ENCODE measurements at places on chromosomes 7 and 10.

GRCh38 chr10:79195091-79195923 is 126.5 kb downstream of the ZMIZ1 start:
- peak; percentile 71 for DNase-seq

GRCh38 chr7:66039094-66039670 is 36.4 kb upstream of the ASL start:
- DNase-seq, result no peak

DNA sequence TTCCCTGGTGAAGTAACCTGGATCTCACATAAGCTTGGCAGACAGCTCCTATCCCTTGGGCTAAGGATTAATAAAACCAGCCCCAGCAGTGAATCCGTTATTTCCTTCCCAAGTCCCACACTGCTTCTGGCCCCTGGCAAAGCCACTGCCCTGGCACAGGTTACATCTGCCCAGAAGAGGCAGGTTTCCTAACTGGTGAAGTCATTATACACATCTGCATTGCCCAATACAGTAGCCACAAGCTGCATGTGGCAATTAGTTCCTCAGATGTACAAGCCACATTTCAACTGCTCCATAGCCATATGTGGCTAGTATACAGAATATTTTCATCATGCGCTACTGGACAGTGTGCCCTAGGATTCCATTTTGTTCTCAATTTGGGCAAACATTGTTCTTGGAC is 273.0 kb downstream of the GRM8 start:
- no peak for DNase-seq

DNA sequence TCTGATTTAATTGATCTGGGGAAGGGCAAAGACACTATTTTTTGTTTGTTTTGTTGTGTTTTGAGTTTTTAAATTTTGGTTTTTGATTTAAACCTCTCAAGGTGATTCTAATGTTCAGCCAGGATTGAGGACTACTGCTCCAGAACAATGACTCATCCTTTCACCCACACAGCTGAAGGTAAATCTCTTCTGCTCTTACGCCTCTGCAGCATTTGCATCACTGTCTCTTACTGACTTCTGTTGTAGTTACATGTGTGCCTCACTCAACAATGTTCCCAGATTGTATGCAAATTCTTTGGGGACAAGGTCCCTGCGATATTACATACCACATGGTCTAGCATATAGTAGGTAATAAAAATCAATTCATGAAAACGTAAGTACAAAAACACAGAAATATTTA is 467.5 kb upstream of the LRRN3 start:
- DNase-seq, result no peak

GRCh38 chr10:2037246-2037645 is 299.9 kb upstream of the ADARB2 start:
- no peak for DNase-seq

GRCh38 chr7:24601600-24601999 is 28.3 kb downstream of the PALS2 start:
- no peak for DNase-seq

DNA sequence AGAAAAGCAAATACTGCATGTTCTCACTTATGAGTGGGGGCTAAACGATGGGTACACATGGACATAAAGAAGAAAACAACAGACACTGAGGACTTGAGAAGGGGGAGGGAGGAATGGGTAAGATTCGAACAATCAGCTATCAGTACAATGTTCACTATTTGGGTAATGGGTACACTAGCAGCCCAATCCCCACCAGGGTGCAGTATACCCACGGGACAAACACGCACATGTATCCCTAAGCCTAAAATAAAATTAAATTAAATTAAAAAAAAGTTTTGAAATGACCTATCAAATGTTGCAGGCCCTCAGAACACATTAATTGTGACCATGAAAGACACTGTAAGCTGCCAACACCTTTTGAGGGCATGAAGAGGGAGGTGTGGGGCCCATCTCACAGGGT is 316.0 kb downstream of the WDR37 start:
- DNase-seq, result no peak

DNA sequence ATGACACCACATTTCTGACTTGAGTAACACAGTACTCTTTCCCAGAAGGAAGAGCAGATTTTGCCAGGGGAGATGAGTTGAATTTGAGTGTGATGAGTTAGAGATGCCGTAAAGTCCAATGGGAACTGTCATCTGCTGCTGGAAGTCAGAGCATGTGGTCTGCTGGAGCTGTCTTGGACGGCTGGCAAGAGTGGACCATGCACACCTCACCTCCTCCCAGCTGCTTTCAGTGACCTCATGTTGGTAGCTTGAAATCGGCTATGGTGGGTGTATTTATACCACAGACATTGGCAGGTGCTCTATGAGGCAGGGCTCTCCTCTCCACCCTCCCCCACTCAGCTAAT is 82.3 kb downstream of the COL13A1 start:
- DNase-seq, result no peak

GRCh38 chr7:116231543-116231942 is 21.2 kb downstream of the TES start:
- DNase-seq, result no peak

- DNase-seq, result no peak
Observed at GRCh38 chr7:85275204-85275603, 88.3 kb upstream of the SEMA3D start.

GRCh38 chr7:108454674-108455550 is 1.3 kb downstream of the NRCAM start:
- DNase-seq, result no peak

DNA sequence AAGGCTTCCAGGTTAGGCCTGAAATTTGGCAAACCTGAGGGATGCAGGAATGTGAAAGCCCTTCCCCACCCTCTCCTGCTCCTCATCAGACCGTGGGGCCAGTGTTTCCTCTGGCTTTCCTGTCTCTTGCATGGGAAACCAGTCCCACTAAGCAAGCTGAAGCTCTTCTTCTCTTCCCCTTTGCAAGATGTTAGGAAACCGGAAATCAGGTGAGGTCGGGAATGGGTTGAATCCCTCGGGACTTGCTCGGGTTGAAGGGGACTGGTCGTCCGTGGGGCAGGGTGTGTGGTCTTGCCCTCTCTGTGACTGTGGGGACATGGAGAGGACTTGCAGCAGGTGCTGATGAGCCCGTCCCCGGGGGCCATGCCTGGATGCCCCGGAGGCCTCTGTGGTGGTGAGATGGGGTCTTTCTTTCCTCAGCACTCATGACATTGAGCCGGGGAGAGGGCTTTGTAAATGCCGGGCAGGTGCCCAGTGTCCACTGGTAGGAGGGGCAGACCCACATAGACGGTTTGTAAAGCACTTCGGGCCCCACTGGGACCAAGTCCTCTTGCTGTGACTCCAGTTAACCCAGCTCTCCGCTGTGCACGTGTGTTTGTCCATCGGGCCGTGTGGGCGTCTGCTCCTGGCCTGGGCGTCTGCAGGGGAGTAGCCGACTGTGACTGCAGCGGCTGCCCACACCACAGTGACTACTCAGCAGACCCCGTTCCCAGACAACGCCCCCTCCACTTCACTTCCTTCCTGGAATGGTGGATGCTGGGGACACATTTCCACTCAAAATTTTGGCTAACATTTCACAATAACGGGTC is 373.9 kb downstream of the GLRX3 start:
- no peak for DNase-seq

DNA sequence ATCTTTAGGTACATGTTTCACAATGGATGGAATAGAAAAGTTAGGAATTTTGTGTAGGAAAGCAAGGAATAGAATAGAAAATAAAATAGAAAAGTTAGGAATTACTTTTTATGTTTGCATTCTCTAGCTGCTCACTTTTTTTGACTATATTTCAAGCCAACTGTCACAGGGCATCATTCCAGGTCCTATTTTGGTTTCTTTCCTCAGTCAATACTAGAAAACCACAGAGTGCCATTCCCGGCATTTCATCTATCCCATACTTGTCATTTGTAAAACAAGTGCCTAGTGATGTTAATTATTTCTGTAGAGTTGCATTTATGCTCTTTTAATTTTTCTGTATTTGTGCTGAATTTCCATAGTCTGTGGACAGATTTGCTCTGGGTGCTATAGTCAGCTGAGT is 66.2 kb downstream of the SDK1 start:
- no peak for DNase-seq

DNA sequence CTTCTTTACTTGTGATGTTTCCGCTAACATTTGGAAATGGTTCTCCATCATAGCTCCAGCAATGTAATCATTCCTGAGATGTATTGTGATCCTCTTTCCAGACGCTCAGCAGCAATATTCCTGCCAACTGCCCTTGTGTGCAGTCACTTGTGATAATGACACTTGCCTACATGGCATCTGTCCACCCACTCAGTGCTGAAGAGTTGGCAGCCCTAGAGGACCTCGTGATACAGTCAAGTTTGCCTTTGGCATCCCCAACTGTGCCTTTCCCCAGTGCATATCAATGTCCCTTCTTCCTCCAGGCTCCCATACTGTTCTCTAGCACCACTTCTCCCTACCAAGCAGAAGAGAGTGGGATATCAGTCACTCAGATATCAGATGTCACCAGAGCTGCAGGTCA is 64.9 kb downstream of the MYOF start:
- no peak for DNase-seq

DNA sequence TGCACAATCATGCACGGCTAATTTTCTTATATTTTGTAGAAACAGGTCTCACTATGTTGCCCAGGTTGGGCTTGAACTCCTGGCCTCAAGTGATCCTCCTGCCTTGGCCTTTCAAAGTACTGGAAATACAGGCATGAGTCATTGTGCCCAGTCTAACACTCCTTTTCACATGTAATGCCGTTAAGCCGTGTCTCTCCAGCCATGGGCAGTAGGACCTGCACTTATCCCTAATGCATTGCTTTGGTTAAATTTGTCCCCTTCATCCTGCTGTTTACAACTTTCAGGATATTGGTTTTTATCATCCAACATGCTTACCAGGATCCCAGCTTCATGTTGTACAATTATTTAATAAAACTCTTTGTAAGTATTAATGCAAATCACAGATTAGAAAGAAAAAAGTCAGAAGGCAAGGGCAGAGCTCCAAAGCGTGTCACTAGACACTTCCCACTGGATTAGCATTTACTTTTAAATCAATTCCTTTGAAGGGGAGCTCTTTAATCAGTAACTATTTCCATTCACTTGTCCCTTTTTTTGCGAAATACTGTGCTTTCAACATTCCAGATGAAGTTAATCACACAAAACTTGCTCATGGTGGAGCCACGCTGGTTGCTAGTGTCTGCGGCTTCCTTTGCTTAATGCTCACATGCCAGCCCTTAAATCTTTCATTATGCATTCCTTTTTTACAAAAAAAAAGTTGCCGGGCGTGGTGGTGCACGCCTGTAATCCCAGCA is 256.0 kb upstream of the AUTS2 start:
- no peak for DNase-seq

DNA sequence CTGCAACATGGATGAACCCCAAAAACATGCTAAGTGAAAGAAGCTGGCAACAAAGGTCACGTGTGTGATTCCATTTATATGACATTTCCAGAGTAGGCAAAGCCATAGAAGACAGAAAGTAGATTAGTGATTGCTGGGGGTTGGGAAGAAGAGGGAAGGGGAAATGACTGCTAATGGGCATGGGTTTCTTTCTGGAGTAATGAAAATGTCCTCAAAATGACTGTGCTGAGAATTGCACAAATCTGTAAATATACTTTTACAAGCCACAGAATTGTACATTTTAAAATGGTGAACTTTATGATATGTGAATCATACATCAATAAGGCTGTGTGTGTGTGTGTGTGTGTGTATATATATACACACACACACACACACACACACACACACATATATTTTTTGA is 15.8 kb downstream of the MMS19 start:
- DNase-seq, result no peak

- no peak for DNase-seq
Observed at GRCh38 chr7:151174246-151175046, 7.0 kb upstream of the GBX1 start.

Data from foreskin fibroblast (primary cell).